ENCODE measurements at places on chromosomes 6 and 20.

DNA sequence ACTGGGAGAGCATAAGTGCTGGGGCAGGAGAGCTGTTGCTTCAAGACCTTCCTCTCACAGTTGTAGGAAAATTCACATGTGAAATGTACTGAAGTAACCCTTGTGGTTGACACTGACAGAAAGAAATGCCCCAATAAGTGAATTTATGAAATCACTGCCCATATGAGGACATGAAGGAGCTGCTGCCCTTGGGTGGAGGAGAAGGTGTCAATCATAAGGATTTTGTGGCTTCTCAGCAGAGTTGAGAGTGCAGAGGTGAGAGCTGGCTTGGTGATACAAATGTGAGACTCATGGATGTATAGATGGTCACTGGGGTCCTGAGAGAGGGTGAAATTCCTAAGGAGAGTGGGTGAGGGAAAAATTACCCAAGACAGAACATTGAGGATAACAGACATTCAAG lies 33.9 kb upstream of the CMTR1 start:
- peak; percentile 25 for DNase-seq

DNA sequence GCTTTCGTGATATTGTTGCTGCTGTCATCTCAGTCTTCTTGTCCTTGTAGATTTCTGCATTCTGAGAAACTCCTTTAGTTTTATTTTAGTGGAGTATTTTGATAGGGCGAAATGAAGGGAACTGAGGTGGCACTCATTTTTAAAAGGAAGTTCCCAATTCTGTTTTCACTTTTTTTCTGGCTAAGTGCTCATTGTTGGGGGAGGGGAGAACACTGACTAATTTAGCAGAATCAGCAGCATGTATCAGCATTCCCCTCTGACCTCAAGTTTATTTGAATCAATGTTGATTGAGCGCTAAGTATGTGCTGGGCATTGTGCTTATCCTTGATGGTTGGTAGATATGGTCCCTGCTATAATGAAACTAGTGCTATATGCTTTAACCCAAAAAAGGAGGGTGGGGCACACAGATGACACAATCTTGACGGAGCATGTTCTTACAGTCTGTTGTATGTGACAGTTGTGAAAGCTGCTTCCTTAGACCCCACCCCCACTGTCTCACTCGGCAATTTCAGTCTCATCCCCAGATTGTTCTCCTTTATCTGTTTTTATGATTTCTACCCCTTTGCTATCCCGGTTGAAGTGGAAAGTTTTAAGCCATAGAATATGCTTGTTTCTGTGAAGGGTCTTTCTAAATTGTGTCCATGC lies 262.4 kb downstream of the SOX4 start:
- peak; percentile 27 for DNase-seq

GRCh38 chr6:524803-525202 lies 132.1 kb downstream of the HUS1B start:
- DNase-seq = no peak

GRCh38 chr6:78561015-78561414 lies 306.3 kb upstream of the IRAK1BP1 start:
- no peak for DNase-seq

GRCh38 chr6:31008165-31008564 lies 2.1 kb upstream of the MUC22 start:
- no peak for DNase-seq

GRCh38 chr20:62785393-62785792 lies 10.9 kb upstream of the MRGBP start:
- DNase-seq = peak; percentile 44

GRCh38 chr6:108897371-108897770 lies 49.1 kb downstream of the ARMC2 start:
- DNase-seq = no peak

DNA sequence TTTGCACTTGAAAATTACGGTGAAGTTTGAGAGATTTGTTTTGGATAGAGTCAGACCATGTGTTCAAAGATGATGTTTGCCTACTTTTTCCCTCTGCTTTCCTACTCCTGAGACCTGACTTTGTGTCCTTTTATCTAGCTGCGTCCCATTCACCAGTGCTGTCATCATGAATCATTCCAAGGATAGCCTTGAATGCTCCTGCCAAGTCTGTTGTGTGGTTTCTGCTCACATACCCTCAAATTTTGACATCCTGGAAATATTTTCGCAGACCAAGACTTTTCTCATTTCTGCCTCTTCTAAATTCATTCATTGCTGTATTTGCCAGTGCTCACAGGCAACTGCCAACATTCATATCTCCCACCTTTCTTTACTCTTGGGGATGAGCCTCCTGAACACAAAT lies 175.9 kb upstream of the SCGN start:
- DNase-seq = peak; percentile 82

GRCh38 chr6:121105461-121105860 lies 228.8 kb downstream of the TBC1D32 start:
- peak; percentile 40 for DNase-seq

DNA sequence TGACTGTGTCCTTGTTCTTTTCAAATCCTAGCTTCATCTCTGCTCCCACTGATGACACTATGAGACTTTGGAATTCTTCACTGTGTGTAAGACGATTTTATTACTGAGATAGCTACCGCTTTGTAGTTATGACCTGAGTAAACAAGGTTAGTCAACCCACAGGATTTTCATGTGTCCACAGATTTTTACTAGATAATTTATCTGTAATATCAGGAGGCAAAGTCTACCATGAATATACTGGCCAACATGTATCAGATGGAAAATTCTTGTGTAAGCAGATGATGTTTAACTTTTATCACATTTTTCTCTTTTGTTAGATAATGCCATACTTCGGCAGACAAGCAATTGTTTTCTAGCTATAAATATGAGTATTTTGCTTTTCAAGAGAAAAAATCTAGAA lies 119.8 kb downstream of the SGK1 start:
- peak; percentile 92 for DNase-seq

- DNase-seq = peak; percentile 39
Measured at GRCh38 chr6:108831104-108831503, 17.1 kb upstream of the ARMC2 start.

GRCh38 chr6:26029570-26029856 lies 57.7 kb upstream of the HFE start:
- DNase-seq = no peak

- no peak for DNase-seq
Measured at GRCh38 chr6:106027758-106028157, 58.4 kb upstream of the PRDM1 start.

DNA sequence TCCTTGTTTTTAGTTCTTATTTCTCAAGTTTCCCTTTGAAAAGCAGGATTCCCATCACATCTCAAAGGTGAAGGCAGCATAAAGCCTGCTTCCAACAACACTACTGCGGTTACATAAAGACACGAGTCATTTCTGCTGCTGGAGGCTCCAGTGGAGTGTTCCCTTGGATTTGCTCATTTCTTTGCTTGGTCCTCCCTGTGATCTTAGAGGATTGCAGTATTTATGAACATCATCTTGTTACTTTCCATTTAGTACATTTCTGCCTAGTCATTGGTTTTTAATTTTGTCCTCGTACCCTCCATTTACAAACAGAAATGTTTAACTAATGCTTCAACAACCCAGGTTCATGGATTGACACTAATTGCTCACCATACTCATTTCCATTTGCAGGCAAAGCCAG lies 298.8 kb downstream of the ZNF217 start:
- DNase-seq = no peak

All from amniotic epithelial cell (primary cell).